ENCODE measurements at places on chromosomes 13 and 19.

- no peak for DNase-seq
Measured at GRCh38 chr19:51466723-51467122, 8.5 kb upstream of the SIGLEC8 start.

DNA sequence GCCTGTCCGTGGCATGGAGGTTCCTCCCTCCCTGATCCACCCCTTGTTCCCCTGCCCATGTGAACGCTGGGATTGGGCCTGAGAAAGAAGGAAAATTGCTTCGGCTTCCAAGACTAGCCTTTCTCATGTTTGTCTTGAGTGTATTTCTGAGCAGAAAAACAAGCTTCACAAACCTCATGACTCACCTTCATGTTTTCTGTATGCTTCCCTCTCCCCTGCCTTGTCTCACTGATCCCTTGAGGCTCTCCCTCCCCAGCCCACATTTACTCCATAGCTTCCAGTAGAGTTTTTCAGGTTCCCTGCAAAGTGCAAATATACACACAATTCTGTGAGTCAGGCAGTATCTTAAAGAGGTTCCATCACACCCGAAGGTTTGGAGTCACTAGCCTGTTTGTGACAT lies 572.4 kb downstream of the UQCRFS1 start:
- no peak for DNase-seq

DNA sequence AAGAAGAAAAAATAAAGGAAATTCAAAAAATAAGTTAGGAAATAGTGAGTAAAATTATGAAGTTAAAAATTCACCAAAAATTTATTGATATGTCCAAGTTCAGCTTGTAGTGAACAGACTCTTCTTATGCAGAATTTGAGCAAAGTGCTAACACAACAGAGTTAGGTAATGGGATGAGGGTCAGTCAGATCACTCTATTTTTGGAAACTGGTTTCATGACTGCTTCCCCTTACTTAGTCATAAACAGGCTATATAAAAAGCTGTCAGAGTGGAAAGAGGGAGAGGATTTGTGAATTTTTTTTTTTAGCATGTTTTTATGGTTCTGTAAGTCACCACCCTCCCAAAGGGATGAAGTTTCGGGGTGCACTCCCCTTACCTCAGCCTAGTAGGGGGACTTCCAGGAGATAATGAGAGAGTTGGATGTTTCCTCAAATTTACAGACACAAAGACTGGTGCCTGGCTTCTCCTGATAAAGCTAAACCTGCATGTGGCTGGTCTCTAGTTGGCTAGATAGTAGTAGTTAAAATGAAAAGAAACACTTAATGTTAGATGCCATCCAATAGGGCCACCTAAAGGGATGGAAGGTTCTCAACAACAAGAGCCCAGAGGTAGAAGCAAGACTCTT lies 4.5 kb downstream of the CPB2 start:
- DNase-seq, result no peak

- DNase-seq, result no peak
Measured at GRCh38 chr13:108853031-108853430, 223.6 kb downstream of the MYO16 start.

DNA sequence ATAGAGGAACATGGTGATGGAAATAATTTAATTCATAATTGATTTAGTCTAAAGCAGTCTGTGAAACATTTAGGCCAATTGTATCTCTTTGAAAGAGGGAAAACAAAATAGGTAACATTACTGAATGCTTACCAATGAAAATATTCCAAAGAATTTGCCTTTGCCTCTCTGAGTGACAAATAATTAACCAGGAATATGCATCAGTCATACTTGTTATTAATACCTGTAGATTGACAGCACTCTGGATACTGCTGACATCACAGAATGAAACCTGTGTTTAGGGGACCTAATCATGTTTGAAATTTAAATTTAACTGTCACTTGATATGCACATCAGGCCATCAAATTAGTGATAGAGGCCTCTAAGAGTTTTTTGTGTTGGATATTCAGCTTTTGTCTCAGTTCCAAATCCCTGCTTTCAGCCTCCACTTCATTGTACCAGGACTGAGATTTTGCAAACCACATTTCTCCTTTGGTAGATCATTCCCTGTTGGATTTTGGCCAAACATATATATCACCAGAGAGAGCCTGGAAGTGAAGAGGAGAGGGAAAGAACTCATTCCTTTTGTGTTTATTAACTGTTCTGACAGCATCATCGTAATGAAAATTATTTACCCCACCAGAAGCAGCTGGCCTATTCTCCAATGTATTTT lies 64.8 kb upstream of the KLHL1 start:
- no peak for DNase-seq

- DNase-seq, result no peak
Measured at GRCh38 chr19:2192862-2193261, 29.1 kb downstream of the DOT1L start.

GRCh38 chr13:109586509-109587346 lies 199.7 kb downstream of the IRS2 start:
- DNase-seq, result no peak

DNA sequence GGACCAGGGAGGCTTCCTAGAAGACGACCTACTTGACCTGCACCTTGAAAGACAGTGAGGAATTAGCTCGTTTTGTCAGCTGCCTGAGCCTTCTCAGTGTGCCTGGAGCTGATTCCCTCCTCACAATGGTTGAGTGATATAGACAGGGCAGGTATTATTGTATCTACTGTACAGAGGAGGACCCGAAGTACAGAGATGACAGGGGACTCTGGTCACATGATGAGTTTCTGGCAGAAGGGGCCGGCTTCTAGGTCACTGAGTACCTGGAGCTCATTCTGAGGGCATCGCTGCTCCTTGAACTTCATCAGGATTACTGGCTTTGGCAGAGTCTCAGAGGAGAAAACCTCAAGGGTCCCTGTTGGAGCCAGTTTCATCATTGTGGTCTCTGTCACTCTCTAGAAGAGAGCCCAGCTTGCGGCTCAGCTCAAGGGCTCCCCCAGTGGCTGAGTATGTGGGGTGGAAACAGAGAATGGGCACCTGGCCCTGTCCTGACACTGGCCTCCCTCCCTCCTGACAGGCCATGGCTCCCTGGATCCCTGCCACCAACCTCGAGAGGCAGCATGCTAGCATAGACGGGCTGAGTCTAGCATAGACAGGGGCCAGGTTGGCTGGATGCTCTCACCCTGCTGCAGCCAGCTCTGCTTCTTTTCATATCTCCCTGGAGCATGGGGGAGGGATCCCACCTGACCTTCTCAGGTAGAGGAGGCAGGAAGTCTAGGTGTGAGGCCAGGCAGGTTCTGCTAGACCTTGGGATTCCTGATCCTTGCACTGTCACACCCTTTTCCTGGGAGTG lies 38.7 kb downstream of the NFIX start:
- no peak for DNase-seq

GRCh38 chr13:110874508-110874960 lies 40.3 kb downstream of the ANKRD10 start:
- no peak for DNase-seq

DNA sequence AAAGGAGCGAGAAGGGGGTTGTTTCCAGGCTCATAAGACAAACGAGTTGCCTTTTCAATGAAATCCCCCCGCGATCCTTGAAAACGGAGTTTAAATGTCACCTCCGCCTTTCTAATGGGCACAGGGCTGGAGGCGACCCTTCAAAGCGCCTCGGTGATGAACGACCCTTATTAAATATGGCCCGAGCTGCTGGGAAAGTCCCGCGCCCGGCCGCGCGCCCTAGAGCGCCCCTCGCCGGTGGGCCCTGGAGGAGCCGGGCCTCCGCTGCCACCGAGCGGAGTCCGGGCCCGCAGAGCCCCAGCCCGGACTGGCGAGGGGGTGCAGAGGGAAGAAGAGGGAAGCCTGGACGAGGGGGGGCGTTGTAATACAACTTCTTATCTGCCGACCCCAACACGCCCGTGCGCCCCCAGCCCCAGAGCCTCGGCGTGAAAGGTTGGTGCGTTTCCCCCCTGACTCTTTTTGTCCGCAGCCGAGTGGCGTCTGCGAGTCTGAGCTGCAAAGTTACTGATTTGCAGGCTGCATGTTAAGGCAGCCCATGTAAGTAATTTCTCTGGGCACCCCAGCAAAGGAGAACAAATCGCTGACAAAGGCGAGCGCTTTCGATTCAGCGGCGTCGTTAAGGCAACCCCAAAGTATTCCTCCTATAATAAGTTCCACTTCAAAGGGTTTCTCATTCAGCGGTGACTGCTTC lies 11.9 kb downstream of the ZIC5 start:
- no peak for DNase-seq

DNA sequence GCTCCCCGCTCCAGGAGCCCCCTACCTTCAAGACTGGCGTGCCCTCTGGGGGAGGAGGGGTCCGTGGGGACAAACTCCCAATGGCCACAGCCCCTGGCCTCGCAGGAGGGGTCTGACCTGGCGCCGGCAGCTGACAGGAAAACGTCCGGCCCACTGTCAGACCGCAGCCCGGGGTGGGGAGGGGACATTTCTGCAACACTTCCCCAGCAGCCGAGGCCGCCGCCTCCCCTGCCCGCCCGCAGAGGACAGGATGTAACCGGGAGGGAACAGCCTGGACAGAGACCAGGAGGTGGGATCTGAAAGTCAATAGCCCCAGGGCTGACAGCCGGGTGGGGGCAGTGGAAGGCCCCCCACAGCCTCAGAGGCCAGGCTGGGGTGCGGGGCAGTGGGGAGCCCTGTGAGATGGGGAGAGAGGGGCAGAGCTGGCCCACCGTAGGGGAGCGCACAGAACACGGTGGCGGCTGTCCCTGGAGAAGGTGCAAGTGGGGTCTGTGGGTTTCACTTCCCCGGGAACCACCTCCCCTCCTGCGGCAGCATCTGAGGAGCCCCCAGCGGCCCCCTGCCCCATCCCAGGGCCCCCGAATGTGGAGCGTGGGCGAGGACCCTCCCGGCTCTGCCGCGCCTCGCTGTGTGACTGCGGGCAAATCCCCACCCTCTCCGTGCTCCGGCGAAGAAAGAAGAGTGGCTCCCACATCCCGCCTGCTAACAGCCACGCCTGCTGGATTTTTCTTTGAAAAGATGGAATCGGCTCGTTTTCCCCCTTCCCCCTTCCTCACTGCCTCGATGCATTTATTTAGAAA lies at the start of gene PEAK3:
Gene PEAK3, minus strand, starts transcription at position 114 of the 800 bp plus-strand sequence. CDS start 1,244 bp downstream, outside the sequence.
- no peak for DNase-seq
